HS-5 (cell line): ENCODE measurements at places on chromosomes 4 and X.

DNA sequence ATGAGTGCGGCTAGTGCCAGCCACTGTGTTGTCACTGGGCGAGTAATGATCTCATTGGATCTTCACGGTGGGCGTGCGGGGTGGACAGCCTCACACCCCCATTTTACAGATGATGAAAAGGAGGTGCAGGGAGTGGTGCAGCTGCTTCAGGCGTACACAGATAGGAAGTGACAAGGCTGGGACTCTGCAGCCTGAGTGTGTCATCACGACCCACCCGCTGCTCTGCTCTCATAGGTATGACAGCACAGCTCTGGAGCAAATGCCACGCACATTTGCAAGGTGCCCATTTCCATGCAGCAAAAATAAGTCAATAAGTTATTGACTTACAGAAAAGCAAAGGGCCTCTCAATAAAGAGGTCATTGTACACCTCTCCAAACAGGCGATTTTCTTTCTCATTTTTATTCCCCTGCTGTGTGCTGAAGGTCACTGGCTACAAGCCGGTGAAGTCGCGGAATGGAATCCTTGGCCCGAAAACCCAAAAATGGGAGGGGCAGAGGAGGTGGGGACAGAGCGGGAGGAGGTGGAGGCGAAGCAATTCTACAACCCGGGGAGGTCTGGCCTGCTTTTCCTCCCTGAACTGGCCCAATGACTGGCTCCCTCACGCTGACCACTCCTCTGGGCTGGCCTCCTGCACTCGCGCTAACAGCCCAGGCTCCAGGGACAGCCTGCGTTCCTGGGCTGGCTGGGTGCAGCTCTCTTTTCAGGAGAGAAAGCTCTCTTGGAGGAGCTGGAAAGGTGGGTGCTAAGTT is at the start of gene SOD3:
TSS of gene SOD3 (plus strand) at position 658 of the 750 bp plus-strand sequence. CDS start 3,949 bp downstream, outside the sequence.
- no peak for DNase-seq

DNA sequence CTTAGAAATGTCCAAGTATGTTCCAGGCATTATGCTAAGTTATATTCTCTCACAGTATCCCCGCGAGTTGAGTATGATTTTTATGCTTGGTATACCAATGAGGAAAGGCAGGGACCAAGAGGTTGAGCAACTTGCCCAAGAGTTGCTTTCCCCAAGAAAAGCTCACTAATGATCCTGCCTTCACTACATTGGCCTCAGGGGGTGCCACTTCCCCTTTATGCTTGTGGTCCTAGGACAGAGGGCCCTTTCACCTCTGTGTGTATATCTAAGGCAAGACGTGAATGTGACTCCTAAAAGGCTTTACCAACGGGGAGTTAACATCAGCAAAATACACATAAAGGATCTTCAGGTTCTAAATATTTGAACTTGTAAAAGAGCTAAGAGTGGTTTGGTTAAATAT is 164.4 kb upstream of the CPEB2 start:
- no peak for DNase-seq

DNA sequence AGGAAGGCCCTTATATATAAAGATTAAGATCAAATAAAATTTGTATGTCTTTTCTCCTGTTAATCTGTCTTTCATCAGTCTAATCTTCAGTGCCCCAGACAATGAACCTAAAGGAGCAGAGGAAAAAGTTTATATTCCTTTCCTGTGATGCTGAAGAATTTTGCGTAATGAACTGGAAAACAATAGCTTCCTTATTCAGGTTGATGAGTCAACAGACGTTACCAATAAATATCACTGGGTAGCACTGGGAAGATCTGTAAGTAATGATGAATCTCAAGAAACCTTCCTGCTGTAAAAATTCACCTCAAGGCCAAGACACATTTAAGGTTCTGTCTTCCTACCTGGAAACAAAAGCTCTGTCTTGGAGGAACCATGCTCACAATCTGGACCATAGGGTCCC is 25.5 kb downstream of the CDKN2AIP start:
- peak; percentile 24 for DNase-seq

- peak; percentile 72 for DNase-seq
Measured at GRCh38 chr4:173424899-173425805, 26.2 kb upstream of the SCRG1 start.
